Placental pericyte (primary cell): ENCODE measurements at places on chromosomes 5 and 9. TPM values are rescaled to one million over a fixed set of nuclear protein-coding genes. Genes with fewer than 3 reads are reported as not detected.

PCDHGB1 gene
- total RNA-seq = 1.8 and 1.9 TPM in 2 replicates

HRCT1 gene
- 0.43 TPM in 1 of 2 replicates, not detected in the other for total RNA-seq

CANX gene
- 650 and 1,521 TPM in 2 replicates for total RNA-seq

TLR4 gene
- total RNA-seq = 2.0 and 6.3 TPM in 2 replicates

RELL2 gene
- total RNA-seq = 6.7 and 9.6 TPM in 2 replicates

IL17B gene
- 0.66 and 0.72 TPM in 2 replicates for total RNA-seq

TMC1 gene
- total RNA-seq = 0.86 TPM in 1 of 2 replicates, not detected in the other

TXNDC8 gene
- not detected in 2 replicates for total RNA-seq

NDUFB6 gene
- 12.9 and 38.5 TPM in 2 replicates for total RNA-seq

SWI5 gene
- 17.6 and 25.6 TPM in 2 replicates for total RNA-seq

PKN3 gene
- total RNA-seq = 3.1 and 3.7 TPM in 2 replicates

SPATA31E1 gene
- not detected in 2 replicates for total RNA-seq

ASPN gene
- total RNA-seq = 0.44 and 0.57 TPM in 2 replicates

PKD2L2 gene
- total RNA-seq = not detected in 2 replicates

WNK2 gene
- total RNA-seq = not detected in 2 replicates

CDKN2B-AS1 gene
- 4.6 and 9.2 TPM in 2 replicates for total RNA-seq

C5orf58 gene
- total RNA-seq = under 0.01 TPM in 1 of 2 replicates, not detected in the other

SPINK13 gene
- not detected in 2 replicates for total RNA-seq

CYLC2 gene
- not detected in 2 replicates for total RNA-seq

SPINK1 gene
- total RNA-seq = not detected in 2 replicates

MAMDC4 gene
- 2.0 and 3.5 TPM in 2 replicates for total RNA-seq

ZNF354C gene
- total RNA-seq = 3.9 and 7.0 TPM in 2 replicates

SLC6A19 gene
- total RNA-seq = not detected in 2 replicates

ADRB2 gene
- total RNA-seq = 0.66 and 2.3 TPM in 2 replicates

IL13 gene
- not detected in 2 replicates for total RNA-seq

FRMD3 gene
- total RNA-seq = under 0.01 and 1.9 TPM in 2 replicates

NTRK2 gene
- total RNA-seq = 0.14 TPM in 1 of 2 replicates, not detected in the other

SH3PXD2B gene
- 39.6 and 41.8 TPM in 2 replicates for total RNA-seq

GPR151 gene
- total RNA-seq = not detected in 2 replicates

CTXN3 gene
- total RNA-seq = not detected in 2 replicates

C9orf153 gene
- under 0.01 and 0.14 TPM in 2 replicates for total RNA-seq

RAI14 gene
- total RNA-seq = 295 and 337 TPM in 2 replicates

RALGDS gene
- total RNA-seq = 16.4 and 25.6 TPM in 2 replicates

IFNA21 gene
- not detected in 2 replicates for total RNA-seq

OLFM1 gene
- total RNA-seq = 0.14 and 0.44 TPM in 2 replicates

PCDHGA3 gene
- 4.0 and 5.5 TPM in 2 replicates for total RNA-seq

SURF2 gene
- total RNA-seq = 9.2 and 17.0 TPM in 2 replicates

FGFR4 gene
- total RNA-seq = 0.43 and 1.5 TPM in 2 replicates
